ENCODE measurements at places on chromosomes 6 and 20.

DNA sequence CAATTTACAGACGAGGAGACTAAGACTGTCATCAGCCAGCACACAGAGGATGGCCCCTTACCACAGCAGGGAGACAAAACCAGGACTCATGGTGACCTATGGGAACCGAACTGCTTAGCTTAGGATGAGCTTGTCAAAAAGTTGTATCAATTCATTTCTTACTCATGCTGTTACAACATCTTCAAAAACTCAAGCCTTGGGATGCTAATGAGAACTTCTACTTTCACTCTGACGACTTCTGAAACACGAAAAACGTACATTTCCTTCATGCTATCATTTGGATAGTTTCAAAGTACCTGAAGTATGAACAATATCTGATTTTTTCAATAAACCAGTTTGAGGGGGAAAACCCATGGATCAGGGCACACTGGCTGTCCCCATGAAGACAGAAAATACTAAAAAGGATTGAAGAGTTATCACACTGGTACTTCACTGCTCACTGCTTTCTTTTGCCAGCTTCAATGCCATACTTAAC, 31.9 kb downstream of the HIVEP2 start:
- H3K27ac ChIP-seq = no peak overlapping the region
- DNase-seq = no peak
- no peaks in the 10 kb centered on the region for H3K27me3 ChIP-seq
- H3K4me1 ChIP-seq = peaks cover 7% of the 10 kb centered on the region

DNA sequence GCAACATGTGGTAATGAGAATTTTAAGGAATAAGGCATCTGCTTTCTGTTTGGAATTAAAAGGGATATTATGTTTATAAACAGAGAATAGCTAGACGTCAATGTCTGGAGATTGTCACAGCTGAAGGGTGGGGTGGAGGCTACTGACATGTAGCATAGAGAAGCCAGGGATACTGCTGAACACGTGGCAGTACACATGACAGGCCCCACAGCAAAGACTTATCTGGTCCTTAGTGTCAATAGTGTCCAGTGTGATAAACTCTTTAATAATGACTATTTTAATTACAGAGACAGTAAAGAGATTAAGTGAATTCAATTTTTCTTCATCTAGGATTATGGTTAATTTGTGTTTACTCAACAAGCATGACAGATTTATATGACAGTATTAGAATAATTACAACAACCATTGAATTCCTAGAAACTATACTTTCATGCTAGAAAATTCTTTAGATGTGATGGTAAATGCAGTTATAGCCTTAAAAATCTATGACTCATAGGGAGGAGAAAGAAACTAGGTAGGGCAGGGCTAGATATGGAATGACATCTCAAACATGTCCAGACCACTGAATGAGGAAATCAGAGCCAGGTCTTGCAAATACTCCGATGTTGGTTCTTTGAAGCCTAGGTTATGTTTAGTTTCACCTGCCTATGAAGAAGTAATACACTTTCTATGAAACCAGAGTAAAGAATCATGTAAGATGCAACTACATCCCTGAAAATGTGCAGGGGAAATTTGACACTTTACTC, 399.5 kb downstream of the PHF3 start:
- DNase-seq = no peak
- H3K27ac ChIP-seq = no peak overlapping the region
- H3K4me3 ChIP-seq = no peak overlapping the region
- no peaks in the 10 kb centered on the region for H3K36me3 ChIP-seq
- no peaks in the 10 kb centered on the region for H3K4me1 ChIP-seq

DNA sequence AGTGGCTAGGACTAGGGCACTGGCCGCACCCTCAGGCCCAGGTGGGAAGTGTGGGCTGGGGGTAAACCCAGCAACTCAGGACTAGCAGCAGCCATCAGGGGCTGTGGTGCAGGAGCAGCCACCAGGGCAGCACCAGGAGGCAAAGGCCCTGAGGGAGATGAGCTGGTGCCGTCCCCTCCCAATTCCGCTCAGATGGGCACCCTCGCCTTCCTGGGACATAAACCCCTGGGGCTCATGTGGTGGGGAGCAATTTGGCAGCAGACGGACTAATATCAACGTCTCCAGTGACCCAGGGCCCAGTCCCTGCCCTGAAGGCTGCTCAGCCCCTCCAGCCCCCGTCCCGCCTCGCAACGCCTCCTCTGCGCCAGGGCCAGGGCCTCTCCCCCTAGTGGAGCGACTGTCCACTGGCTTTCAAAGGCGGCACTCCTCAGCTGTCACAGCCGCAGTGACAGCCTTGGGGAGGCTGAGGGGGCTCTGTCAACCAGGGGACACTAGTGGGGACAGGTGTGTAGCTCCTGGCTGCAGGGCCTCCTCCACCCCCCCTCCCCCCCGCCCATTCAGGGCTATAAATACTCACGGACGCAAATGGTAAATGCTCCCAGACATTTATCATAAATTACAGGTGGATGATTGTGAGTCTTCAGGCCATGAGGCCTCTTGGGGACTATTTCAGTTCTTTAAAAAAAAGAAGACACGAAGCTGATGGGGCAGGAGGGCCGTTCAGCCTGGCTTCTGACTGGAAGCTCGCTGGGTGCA, 349.9 kb downstream of the ZFAND3 start:
- no peak for DNase-seq
- H3K27ac ChIP-seq = no peak overlapping the region
- H3K27me3 ChIP-seq = no peaks in the 10 kb centered on the region
- no peaks in the 10 kb centered on the region for H3K36me3 ChIP-seq
- peaks cover 16% of the 10 kb centered on the region for H3K4me1 ChIP-seq

DNA sequence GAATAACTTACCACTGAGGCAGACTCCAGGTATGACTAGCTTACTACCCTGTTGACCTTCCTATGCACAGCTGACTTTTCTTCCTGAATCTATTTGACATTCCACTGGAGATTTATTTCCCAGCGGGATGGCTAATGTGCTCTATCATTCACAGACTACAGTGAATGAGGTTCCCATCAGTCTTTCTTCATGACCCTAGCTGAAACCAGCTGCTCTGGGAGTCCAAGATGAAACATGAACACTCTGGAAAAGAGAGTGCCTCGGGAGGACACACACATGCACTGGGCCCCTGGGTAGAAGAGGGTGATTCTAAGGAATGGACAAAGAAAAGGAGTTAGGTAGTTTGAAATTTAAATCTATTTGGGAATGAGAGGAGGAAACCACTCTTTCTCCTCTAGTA, 82.6 kb upstream of the DST start:
- no peak overlapping the region for H3K4me3 ChIP-seq
- no peak for DNase-seq
- H3K4me1 ChIP-seq = peaks cover 6% of the 10 kb centered on the region
- H3K36me3 ChIP-seq = no peaks in the 10 kb centered on the region

GRCh38 chr6:90719321-90720195, 132.7 kb upstream of the MAP3K7 start:
- H3K4me1 ChIP-seq = peaks cover 2% of the 10 kb centered on the region
- no peak overlapping the region for H3K4me3 ChIP-seq
- H3K36me3 ChIP-seq = no peaks in the 10 kb centered on the region
- no peaks in the 10 kb centered on the region for H3K27me3 ChIP-seq
- no peak overlapping the region for H3K27ac ChIP-seq
- DNase-seq = no peak

GRCh38 chr20:60246751-60247150, 288.5 kb downstream of the CDH26 start:
- no peaks in the 10 kb centered on the region for H3K36me3 ChIP-seq
- no peaks in the 10 kb centered on the region for H3K27me3 ChIP-seq
- DNase-seq = no peak
- 0 out of 2 replicates have a peak, but pooled peaks cover 1% of the 10 kb centered on the region for H3K4me1 ChIP-seq
- no peak overlapping the region for H3K27ac ChIP-seq

DNA sequence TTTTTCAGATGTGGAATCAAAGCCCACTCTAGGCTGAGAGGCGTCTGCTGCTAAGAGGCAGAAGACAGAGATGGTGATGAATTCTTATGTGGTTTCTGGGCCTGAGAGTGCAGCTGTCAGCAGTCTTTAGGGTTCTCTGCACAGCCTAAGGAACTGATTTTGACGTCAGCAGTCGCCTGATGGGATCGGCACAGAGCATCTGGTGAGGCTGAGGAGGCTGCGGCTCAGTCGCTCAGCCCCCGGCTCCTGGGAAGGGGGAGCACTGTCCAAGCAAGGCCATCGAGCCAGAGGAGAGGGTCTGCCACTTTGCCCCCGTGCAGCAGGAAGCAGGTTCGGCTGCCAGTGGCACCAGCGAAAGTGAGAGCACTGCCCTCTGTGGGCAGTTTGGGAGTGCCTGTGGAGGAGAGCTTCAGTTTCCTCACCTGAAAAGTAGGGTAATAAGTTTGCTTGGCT, 92.5 kb downstream of the TCP11 start:
- no peaks in the 10 kb centered on the region for H3K27me3 ChIP-seq
- DNase-seq = no peak
- H3K4me3 ChIP-seq = no peak overlapping the region
- H3K27ac ChIP-seq = no peak overlapping the region
- H3K36me3 ChIP-seq = no peaks in the 10 kb centered on the region
- H3K4me1 ChIP-seq = peaks cover 14% of the 10 kb centered on the region

DNA sequence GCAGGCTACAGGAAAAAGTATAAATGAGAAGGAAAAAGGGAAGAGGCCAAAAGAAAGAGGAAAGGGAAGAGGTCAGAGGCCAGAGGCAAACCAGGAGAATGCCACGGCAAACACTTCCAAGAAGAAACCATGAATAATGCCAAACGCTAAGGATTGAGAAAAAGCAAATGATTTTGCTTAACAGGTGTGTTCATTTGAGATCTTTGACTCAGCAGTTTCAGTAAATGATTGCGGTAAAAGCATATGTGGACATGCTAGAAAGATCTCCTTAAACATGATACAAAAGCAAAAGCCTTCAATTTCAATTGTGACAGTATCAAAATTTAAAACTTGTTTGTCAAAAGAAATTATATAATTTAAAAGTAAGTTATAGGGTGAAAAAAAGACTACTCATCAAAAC, 70.6 kb downstream of the UBE3D start:
- no peaks in the 10 kb centered on the region for H3K4me1 ChIP-seq
- H3K27me3 ChIP-seq = no peaks in the 10 kb centered on the region

DNA sequence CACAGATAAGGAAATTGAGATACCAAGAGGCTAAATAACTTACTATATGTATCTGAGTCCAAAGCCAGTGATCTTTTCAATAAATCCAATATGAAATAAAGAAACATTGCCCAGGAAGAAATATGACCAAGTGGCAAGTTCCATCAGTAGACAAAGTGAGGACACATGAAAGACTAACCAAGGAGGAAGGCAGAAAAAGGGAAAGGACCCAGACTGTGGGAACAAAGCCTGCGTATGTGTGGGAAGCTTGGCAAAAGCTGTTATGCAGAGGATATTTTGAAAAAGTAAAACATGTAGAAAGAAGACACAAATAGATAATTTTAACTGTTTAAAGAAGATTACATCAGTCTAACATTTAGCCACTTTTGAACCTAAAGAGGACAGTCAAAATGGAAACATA, 264.4 kb upstream of the PRDM1 start:
- no peak for DNase-seq
- no peaks in the 10 kb centered on the region for H3K4me1 ChIP-seq
- no peaks in the 10 kb centered on the region for H3K36me3 ChIP-seq
- no peak overlapping the region for H3K4me3 ChIP-seq
- no peak overlapping the region for H3K27ac ChIP-seq
- H3K27me3 ChIP-seq = no peaks in the 10 kb centered on the region

DNA sequence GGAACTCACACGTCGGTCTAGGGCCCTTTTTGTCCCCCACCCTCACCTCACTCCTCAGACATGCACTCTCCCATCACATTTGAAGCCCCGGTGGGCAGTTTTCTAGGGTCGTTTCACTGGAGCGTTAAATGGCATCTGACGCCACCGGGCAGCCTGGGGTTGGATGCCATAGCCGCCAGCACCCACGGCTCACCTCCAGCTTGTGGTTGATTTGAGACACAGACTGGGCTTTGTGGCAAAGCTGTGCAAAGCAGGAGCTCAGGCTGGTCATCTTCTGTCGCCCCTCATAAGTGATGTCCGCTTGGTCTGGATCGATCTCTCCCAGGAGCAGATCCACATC, 530 bp downstream of the GOPC start:
- H3K27ac ChIP-seq = no peak overlapping the region
- no peaks in the 10 kb centered on the region for H3K36me3 ChIP-seq
- H3K4me1 ChIP-seq = no peaks in the 10 kb centered on the region
- no peaks in the 10 kb centered on the region for H3K27me3 ChIP-seq
- DNase-seq = no peak

DNA sequence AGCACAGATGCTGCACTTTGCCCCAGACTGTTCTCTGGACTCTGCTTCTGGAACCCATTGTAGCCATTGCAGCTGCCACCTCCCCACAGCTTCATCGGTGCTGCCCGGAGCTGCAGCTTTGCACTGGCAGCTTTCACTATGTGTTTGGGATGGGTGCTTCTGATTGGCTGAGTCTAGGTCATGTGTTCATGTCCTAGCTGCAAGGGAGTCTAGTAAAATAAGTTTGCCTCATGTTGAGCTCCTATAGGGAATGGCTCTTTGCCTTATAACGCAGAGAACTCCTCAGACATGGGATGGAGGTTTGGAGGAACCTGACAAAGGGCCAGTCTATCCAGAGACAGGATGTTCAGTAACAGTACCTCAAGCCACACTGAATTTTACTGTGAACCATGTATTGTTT, 268.0 kb downstream of the BMP7 start:
- no peaks in the 10 kb centered on the region for H3K36me3 ChIP-seq
- no peak overlapping the region for H3K4me3 ChIP-seq
- peaks cover 2% of the 10 kb centered on the region for H3K4me1 ChIP-seq
- DNase-seq = no peak

DNA sequence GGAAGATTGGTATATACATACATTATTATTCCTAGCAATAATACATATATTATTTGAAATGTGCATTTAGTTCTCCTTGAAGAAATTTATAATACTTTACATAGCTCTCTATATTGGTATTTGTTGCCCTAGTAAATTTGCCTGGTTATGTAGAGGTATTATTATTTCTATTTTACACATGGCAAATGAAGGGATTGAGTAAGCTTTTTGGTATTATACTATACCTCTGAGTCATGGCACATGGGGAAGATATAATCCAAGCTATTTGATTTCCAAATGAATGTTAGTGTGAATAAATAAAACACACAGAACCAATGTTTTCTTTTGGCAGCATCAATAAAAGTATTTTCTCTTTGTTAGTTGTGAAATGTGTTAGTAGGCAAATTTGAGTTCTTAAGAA, 409.6 kb upstream of the SLC35B3 start:
- H3K27me3 ChIP-seq = no peaks in the 10 kb centered on the region
- no peaks in the 10 kb centered on the region for H3K36me3 ChIP-seq
- no peak overlapping the region for H3K4me3 ChIP-seq
- no peaks in the 10 kb centered on the region for H3K4me1 ChIP-seq
- DNase-seq = no peak
- no peak overlapping the region for H3K27ac ChIP-seq

- DNase-seq = no peak
- H3K36me3 ChIP-seq = no peaks in the 10 kb centered on the region
- H3K4me1 ChIP-seq = peaks cover 3% of the 10 kb centered on the region
- H3K27ac ChIP-seq = no peak overlapping the region
Measured at GRCh38 chr6:3752531-3753227, 1.2 kb upstream of the PXDC1 start.

DNA sequence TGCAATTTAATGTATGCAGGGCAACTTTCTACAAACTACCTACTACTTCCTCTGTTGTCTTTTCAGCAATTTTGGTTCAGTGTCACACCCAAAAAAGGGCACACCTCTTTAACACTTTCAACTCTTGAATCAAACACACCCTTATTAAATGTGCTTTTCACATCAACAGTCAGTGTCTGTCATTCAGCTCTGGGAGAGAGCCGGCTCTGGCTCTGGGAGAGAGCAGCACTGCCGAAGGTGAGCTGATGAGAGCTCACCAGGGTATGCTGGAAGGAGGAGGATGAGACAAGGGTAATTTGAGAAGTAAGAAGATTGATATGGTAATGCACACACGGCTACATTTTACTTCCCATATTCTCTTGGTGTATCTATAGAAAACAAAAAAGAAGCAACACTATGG, 134.3 kb downstream of the RTN4IP1 start:
- DNase-seq = no peak
- no peak overlapping the region for H3K27ac ChIP-seq
- H3K36me3 ChIP-seq = no peaks in the 10 kb centered on the region
- H3K4me3 ChIP-seq = no peak overlapping the region
- H3K4me1 ChIP-seq = no peaks in the 10 kb centered on the region
- H3K27me3 ChIP-seq = no peaks in the 10 kb centered on the region

Data from iPS DF 6.9 (cell line).